Anterior cingulate cortex (tissue), 58 donors: ENCODE measurements at places on chromosomes 12 and 14.

DNA sequence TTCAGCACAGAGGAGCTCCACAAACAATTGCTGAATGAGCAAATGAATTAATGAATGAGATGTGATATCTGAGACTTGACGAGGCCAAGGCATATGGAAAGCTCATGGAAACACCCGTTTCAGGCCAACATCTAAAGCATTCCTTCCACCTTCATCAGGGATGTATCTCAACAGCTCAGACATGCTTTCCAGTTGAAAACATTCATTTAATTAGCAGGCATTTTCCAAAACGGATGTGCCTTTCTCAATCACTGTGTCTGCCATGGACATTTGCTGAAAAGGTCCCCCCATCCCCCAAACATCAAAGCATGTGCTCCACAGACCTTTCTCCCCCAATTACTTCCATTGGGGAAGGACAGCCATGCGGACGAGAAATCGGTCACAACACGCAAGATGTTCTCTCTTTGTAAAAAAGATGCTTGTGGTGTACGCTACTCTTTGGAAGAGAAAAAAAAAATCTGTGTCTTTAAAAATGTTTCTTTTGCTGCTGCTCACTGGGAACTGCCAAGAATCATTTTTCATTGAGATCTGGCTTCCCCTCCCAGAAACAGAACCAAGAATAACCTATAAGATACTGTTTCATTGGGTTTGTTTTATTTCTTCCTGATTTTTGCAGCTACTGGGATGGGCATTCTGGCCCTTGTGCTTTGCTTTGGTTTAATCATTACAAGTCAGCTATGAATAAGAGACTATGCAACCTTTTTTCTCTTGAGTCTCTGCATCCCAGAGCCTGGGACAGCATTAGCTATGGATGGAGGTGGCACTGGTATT lies 528.2 kb downstream of the MED13L start:
- DNase-seq = no peak

DNA sequence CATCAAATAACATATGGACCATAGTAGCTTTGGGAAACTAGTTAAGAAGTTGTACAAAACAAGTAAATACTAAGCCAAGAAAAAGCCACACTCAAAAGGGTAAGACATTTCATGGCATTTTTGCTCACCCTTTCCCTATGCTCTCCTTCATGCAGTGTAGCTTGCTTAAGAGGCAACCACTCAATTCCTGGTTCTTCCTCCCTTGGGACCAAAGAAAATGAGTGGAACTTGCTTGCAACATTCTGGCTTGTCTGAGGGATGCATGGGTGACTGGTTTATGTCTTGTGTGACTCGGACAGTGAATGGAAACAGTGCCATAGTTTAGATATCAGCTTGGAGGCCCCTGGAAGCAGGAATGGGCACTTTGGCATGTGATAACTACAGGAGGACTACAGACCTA lies 252.0 kb upstream of the ARID2 start:
- DNase-seq = no peak

DNA sequence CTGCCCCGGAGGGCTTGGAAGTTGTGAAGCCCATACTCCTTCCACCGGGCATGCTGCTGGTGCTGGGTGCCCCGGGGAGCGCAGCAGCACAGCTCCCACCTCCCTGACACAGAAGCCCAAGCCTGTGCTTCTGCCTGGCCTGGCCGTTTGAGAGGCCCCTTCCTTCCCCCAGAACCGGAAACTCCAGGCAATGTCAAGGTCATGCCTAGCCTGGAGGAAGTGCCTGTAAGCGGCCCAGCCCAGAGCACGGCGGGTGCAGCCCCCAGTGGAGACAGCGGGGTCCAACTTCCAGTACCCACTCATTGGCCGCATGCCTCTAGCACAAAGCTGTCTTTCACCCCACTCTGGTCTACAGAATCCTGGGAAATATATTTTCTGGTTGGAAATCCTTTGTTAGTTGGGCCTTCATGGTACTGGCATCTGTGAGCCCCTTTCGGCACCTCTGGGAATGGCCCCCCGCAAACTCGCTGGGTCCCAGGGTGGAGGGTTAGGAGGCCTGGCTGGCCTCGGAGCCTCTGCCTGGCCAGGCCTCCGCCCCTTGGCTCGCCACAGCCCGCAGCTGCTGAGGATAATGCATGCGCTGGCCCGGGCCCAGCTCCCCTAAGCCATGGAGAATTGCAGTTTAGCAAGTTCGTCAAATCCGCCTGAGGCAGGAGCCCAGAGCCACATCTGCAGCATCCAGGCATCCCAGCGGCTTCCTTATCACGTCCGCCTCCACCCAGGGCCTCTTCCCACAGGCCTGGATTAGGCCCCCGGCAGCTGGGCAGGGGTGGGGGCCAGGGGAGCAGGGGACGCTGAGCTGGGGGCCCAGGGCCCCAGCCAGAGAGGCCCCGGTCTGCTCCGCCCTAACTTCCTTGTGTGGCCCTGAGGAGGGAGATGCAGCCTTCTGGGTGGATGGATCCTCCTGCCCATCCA lies 48.9 kb upstream of the DLK1 start:
- DNase-seq = peak; percentile 42

DNA sequence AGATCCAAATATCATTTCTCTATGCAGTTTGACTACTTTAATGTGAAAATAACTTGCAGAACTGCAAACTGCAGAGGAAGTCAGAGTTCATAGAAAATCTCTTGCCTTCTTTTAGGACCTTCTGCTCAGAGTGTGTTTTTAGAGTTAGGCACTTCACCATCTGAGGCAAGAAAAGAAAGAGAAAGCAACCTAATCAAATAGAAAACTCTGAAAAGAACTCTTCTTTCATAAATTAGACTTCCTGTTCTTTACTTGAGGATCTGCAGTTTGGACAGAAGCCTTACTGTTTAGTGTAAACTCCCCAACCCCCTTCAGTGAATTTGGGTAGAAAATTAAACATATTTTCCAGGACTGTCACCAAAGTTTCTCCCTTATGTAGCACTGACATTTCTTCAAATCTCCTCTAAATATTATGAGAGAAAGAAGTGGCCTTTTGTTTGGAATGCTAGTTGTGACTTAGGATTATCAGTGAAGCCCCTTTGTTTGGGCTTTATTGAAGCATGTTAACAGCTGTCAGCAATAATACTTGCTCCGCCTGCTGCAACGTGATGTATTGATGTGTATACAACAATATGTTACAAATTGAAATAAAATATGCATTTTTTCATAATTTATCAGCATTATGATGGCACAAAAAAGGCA lies 99.5 kb downstream of the PDZRN4 start:
- DNase-seq = no peak

DNA sequence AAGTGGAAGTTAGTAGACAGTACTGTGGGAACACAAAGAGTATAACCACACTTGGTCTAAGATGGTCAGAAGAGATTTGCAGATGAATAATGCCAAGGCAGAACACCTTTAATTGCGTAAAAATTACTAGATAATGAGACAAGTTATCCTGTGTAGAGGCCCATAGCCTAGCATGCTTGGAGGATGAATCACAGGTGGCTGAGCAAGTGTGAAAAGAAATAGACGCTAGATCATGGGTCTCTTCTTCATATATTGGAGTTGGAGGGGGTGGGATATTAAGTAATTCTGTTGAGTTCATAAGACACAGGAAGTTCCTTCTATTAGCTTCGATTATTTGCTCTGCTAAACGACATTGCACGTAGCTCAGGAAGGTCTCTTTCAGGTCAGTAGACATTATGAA lies 454.3 kb upstream of the LMO3 start:
- DNase-seq = no peak

GRCh38 chr12:92459850-92460249 lies 242.9 kb upstream of the PLEKHG7 start:
- no peak for DNase-seq

GRCh38 chr12:15644700-15645099 lies 144.5 kb downstream of the EPS8 start:
- no peak for DNase-seq

- no peak for DNase-seq
Measured at GRCh38 chr12:41467591-41468325, 279.6 kb downstream of the PDZRN4 start.

GRCh38 chr14:92673601-92674150 lies 74.8 kb downstream of the LGMN start:
- DNase-seq = no peak

GRCh38 chr12:64912516-64913255 lies 88.2 kb downstream of the TBC1D30 start:
- DNase-seq = peak; percentile 10

GRCh38 chr12:82383930-82384552 lies 25.7 kb downstream of the METTL25 start:
- DNase-seq = no peak

GRCh38 chr12:112112409-112113133 lies 4.0 kb upstream of the NAA25 start:
- DNase-seq = no peak

- no peak for DNase-seq
Measured at GRCh38 chr12:14239350-14239934, 126.0 kb upstream of the ATF7IP start.

GRCh38 chr12:3225796-3226180 lies 148.6 kb downstream of the TSPAN9 start:
- DNase-seq = no peak

GRCh38 chr12:13597166-13597565 lies 384.2 kb downstream of the GRIN2B start:
- no peak for DNase-seq

GRCh38 chr14:55911776-55912175 lies 206.4 kb upstream of the PELI2 start:
- DNase-seq = no peak

GRCh38 chr12:131907379-131908091 lies 13.1 kb downstream of the ULK1 start:
- DNase-seq = no peak

DNA sequence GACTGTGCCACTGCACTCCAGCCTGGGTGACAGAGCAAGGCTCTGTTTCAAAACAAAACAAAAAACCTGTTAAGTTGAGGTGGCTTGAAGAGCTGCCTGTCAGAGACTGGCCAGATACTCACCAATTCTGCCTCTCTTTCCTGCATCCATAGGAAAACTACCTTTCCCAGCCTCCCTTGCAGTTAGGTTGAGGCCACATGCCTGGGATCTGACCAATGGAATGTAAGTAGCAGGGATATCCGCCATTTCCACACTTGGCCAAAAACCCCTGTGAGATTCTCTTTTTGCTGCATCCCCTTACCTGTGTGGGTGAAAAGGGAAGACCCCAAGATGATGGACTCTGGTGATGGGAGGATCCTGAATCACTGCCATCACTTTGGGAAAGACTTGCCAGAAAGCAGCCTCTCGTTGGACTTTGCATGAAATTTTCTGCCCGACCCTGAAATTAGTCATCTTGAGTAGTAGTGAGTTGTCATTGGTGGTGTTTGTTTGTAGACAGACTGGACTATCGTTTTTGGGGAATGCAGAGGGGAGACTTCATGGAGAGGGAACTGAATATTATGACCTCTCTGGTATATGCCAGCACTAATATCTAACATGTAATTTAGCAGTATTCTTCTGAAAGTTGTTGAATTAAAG lies 14.0 kb downstream of the GPR68 start:
- no peak for DNase-seq
